ENCODE measurements at places on chromosomes 5 and 9.

DNA sequence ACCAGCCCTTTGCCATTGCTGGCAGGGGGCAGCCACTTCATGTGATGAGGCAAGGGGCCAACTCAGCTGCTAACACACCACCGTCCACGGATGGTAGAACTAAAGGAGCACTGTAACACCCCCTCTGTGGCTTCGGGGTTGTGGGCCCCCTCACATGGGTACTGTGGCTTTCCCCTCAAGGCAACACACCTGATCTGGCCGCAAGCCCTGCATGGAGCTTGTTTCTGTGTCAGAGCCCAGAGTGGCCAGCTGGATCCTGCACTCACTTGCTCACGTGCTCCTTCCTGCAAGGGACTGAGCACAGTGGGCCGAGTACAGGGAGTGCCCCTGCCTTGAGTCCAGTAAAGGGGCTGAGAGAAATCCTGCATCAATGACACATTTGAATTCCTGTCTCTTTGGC lies 507.4 kb upstream of the SMC2 start:
- no peak for DNase-seq

GRCh38 chr5:174376726-174377373 lies 331.3 kb downstream of the NSG2 start:
- DNase-seq: no peak

GRCh38 chr5:155878991-155879575 lies 447.9 kb upstream of the SGCD start:
- no peak for DNase-seq

- no peak for DNase-seq
Observed at GRCh38 chr9:27785714-27786100, 212.4 kb upstream of the C9orf72 start.

DNA sequence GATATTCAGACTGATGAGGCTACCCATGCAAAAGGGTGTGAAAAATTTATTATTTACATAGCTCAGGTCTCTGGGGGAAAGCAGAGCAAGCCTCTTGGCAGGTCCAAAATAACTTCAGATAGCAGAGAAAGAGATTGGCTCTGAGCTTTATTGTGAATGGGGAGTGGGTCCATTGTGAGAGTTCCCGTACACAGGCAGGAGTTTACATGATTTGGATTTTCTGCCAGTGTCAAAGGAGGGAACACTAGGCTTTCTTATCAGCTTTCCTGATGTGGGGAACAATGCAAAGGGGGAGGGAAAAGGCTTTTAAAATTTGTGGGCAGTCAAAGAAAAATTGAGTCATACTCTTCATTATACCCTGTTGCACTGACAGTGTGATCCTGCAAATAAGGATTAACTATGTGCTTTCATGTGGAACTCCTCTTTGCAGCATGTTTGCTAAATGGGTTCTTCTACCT lies 615.0 kb upstream of the RIOK2 start:
- DNase-seq: no peak

- DNase-seq: no peak
Observed at GRCh38 chr5:179166171-179166885, 106.2 kb downstream of the ZNF354C start.
